ENCODE measurements at places on chromosomes 5 and 9. TPM values are rescaled to one million over a fixed set of nuclear protein-coding genes. Genes with fewer than 3 reads are reported as not detected.

The TAF7 gene
- 52.5 TPM for total RNA-seq

The CNTFR gene
- total RNA-seq, result not detected

GRCh38 chr9:130990978-130991777 is 17.8 kb upstream of the LAMC3 start:
- peaks cover 3% of the 10 kb centered on the region for H3K27me3 ChIP-seq
- H3K36me3 ChIP-seq, result no peaks in the 10 kb centered on the region
- H3K4me1 ChIP-seq, result no peaks in the 10 kb centered on the region
- no peak overlapping the region for H3K27ac ChIP-seq

- H3K4me1 ChIP-seq, result no peaks in the 10 kb centered on the region
- no peaks in the 10 kb centered on the region for H3K36me3 ChIP-seq
- peaks cover 3% of the 10 kb centered on the region for H3K27me3 ChIP-seq
- H3K27ac ChIP-seq, result no peak overlapping the region
These were observed 3.2 kb upstream of the NRARP start for GRCh38 chr9:137305060-137305797.

- no peak for DNase-seq
- no peak overlapping the region for H3K27ac ChIP-seq
- H3K4me1 ChIP-seq, result no peaks in the 10 kb centered on the region
- H3K36me3 ChIP-seq, result no peaks in the 10 kb centered on the region
- no peaks in the 10 kb centered on the region for H3K27me3 ChIP-seq
These were observed 88.2 kb upstream of the ZNF618 start for GRCh38 chr9:113787871-113788270.

DNA sequence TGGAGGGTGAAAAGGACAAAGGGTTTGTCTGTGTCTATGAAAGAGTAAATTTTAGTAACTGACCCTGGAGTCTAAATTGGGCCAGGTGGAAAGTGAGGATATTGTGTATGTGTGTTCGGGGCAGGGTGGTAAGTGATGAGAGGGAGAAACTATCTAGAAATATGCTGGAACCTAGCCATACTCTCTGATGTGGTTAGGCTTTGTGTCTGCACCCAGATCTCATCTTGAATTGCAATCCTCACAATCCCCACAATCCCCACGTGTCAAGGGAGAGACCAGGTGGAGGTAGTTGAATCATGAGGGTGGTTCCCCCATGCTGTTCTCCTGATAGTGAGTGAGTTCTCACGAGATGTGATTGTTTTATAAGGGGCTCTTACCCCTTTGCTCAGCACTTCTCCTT is 60.6 kb downstream of the COMMD10 start:
- DNase-seq, result no peak
- H3K27ac ChIP-seq, result no peak overlapping the region
- no peak overlapping the region for H3K4me3 ChIP-seq
- H3K36me3 ChIP-seq, result no peaks in the 10 kb centered on the region
- no peaks in the 10 kb centered on the region for H3K4me1 ChIP-seq

DNA sequence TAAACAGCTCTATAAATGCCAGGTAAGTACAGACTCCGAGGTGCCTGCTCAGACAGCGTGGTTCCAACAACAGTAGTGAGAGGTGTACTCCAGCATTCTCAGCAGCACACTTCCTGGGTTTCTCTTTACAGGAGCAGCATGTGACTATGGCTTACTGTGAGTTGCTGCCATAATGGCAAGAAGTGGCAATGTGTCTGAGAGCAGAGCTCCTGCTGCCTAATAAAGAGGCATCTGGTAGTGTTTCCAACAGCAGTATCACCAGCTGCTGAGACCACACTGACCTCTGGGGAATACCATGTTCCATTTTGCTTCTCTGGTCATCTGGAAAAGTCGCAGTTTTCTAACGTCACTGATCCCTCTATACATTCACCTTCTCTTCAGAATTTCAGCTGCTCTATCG is 398.2 kb downstream of the SLCO4C1 start:
- H3K4me3 ChIP-seq, result no peak overlapping the region
- no peak for DNase-seq
- H3K36me3 ChIP-seq, result no peaks in the 10 kb centered on the region
- H3K27me3 ChIP-seq, result no peaks in the 10 kb centered on the region
- H3K4me1 ChIP-seq, result no peaks in the 10 kb centered on the region
- H3K27ac ChIP-seq, result no peak overlapping the region

DNA sequence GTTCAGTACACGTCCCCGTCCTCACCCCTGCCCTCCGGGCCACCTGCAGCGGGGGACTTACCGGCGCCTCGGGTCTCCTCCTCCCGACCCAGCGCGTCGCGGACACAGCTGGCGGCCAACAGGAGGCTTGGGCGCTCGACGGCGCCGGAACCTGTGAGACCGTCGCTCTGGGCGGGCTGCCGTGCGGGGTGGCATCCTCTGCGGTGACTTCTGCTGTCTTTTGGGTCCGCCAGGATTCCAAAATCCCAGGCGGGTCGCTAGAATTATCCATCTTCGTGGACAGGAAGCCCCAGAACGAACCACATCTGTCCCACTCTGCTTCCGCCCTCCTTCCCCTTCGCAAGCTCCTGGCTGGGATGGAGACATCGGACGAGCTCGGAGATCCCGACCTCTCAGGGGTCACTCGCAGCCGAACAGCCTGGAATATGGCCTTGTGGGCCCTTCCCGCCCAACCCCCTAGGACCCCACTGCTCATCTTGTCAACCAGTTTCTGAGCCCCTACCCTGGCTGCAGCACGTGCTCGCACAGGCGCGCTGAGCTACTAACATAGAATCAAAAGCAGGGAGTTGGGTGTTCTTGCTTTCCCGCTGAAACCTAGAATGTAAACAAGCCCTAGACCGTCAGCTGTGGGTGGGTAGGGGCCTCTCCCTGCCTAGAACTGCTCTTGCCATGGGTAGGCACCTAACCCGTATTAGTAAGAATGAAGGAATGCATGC is 947 bp upstream of the MARCHF3 start:
- H3K4me3 ChIP-seq, result peak overlapping the region; percentile 84
- no peak for DNase-seq
- H3K27me3 ChIP-seq, result peaks cover 9% of the 10 kb centered on the region
- peaks cover 20% of the 10 kb centered on the region for H3K4me1 ChIP-seq
- peak overlapping the region; percentile 80 for H3K27ac ChIP-seq

All from natural killer cell treated with Interleukin-12 subunit alpha and Interleukin-12 subunit beta and Interleukin-15 and Interleukin-18, amount 100 ng/mL, for 72 hours (primary cell).